Inflammatory macrophage (primary cell): ENCODE measurements at places on chromosomes 6 and 20.

GRCh38 chr6:158897236-158897635 lies 78.1 kb upstream of the EZR start:
- DNase-seq, result no peak

GRCh38 chr6:75842191-75842590 lies 93.2 kb downstream of the MYO6 start:
- DNase-seq, result no peak

DNA sequence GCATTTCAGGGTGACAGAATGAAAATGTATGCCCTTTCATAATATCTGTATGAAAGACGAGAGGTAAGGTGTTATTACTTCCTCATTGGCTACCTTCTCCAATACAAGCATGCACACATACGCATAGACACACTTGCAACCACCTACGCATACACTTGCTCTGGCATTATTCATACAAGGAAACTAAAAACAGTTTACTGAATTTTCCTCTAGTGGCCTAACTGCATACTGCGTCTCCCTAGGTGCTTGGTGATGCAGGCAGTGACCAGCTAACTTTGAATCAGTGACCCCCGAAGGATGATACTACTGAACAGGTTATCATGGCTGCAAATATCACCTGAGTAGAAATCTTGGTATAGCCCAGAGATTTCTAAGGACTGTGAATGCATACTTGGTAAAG lies 593.1 kb downstream of the PKHD1 start:
- no peak for DNase-seq

DNA sequence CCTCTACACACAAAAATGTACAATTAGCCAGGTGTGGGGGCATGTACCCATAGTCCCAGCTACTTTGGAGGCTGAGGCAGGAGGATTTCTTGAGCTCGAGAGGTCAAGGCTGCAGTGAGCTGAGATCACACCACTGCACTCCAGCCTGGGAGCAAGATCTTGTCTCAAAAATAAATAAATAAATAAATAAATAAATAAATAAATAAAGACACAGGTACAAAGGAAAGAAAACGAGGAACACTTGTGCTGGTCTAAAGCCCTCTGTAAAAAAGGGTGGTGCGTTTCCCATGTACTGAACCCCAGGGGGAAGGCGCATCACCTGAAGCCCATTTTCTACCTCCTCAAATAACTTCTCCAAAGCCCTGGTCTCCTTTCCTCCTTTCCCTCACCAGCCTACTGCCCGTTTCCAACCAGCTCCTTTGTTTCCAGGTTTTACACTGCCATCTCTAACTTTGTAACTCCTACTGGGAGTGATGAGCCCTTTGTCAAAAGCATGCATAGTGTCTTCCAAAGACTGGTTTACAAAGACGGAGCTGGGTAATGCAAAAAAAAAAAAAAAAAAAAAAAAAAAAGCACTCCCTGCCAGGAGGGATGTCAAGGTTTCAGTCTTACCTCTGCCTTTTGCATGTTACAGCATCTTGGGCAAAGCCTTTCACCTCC lies 81.5 kb upstream of the SOX4 start:
- DNase-seq, result no peak

- peak; percentile 77 for DNase-seq
These were observed 107.2 kb downstream of the ASXL1 start for GRCh38 chr20:32465092-32465900.

DNA sequence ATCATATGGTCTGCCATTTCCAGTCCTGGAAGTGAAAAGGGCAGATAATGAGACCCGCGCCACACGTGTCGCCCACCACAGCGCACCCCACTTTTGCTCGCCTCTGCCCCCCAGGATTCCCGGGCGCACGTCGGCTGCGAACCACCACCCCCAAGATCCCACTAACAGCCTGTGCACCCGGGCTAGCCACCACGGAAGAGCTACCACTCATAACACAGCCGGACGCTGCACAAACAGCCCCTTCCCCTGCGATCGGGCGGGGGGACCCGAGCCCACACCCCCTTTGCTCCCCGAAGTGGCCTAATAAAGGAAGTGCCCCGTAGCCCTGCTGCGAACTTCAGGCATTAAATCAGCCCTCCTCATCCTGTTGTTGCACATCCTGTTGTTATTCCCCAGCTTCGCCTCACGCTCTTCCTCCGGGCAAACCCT lies 506 bp downstream of the CITED2 start:
- peak; percentile 51 for DNase-seq

DNA sequence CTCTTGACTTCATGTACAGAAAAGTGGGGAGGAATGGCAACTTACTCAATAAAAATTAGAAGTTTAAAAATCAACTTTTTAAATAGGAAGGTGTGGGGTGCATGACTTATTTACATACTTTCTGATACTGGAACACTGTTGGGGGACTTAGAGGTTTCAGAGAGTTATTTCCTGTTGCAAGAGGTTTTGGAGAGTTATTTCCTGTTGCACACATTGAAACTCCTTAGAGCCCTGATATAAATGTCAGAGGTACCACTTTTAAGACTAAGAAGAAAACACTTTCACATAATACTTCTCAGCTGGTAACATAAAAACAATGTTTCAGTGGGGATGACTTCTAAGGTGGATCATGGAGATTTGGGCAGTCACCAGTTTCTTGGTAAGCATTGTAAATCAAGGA lies 579.9 kb downstream of the MMUT start:
- no peak for DNase-seq
